ENCODE measurements at places on chromosomes 1 and 21.

- peak; percentile 35 for DNase-seq
Observed at GRCh38 chr21:39843916-39844315, 23.3 kb upstream of the PCP4 start.

DNA sequence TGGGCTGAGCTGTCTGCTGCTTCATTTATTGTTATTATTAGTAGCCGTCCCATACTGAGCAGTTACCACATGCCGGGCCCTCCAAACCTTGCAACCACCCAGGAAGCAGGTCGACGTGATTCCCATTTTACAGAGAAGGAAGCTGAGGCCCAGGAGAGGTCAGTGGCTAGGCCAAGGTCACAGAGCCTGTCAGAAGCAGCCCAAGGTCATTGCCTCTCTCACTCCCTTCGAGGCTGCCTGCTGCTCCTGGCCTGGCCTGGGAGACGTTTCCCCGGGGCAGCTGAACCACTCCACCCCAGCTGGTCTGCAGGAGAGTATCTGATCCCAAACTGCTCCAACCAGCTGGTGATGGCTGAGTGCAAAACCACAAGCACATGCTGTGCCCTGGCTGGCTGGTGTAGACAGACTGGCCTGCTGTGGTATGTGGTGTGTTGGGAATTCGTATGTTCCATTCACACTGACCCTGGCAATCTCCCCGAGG lies 6.5 kb downstream of the PADI4 start:
- DNase-seq: no peak

GRCh38 chr1:46543761-46544560 lies 7.5 kb downstream of the KNCN start:
- no peak for DNase-seq

GRCh38 chr1:185439727-185440415 lies 122.8 kb upstream of the IVNS1ABP start:
- DNase-seq: peak; percentile 95

DNA sequence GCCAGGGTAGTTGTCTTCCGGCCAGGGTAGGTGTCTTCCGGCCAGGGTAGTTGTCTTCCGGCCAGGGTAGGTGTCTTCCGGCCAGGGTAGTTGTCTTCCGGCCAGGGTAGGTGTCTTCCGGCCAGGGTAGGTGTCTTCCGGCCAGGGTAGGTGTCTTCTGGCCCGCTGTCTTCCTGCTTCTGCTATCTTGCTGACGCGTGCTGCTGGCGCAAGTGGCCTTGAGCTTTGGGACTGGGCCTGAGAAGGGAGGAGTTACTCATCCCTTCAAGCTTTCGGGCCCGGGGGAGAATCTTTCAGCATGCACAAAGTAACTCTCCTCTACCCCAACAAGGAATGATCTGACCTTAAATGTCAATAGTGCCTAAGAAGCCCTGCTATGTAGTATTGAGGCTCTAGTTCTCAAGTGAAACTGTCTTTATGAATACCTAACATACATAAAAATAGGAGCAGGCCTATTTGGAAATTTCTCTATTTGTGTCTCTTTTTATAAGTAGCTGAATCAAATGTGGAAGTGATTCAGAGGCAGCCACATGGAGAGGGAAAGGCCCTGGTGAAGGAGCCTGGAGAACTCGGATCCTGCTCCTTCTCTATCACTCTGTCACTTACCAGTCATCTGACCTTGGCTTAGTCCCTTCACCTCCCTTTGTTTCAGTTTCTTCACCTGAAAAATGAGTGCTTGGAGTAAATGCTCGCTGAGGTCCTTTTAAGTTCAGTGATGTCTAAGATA lies 65.6 kb downstream of the RGL1 start:
- DNase-seq: no peak

DNA sequence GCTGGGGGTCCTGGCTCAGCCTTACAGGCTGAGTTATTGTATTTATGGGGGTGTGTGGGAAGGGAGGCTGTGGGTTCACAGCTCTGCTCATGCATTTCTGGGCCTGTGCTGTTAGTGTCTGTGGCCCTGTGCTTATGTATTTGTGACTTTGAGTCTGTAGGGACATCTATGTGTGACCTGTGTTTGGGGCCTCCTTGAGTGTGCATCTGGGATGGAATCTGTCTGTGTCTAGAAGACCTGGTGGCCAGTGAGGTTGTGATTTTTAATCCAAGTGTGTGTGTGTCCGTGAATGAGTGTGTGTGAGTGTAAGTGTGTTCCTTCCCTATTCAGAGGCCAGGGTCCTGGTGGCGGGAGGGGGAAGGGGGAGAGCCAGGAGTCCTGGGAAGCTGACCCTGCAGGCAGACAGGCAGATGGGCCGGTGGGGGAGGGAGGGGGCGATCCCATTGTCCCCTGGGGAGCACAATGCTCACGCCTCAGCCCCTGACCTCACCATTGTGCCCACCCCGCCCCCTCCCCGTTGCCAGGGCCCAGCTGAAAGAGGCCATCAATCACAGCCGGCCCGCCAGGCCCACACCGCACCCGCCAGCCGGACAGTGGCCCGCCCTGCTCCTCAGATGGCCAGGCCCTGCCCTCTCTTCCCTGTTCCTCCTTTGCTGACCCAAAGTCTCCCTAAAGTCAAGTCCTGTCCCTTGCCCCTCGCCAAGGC lies 19.6 kb downstream of the SLC27A3 start:
- DNase-seq: no peak

DNA sequence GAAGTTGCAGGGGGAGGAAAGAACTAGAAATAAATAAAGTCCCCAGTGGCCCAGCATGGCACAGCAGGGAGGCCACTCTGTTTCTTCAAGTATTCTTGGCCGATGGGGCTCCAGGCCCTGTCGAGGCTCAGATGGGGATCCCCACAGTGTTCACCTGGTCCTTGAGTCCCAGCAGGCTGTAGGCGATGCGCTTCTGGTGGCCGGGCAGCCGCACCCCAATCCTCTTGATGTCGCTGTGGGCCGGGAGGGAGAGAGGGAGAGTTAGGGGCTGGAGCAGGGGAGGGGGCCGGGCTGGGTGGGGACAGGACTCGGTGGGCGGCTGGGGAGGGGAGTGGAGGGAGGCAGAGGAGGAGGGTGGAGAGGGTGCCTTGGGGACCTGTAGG lies 30.8 kb downstream of the EPHA2 start:
- DNase-seq: no peak

DNA sequence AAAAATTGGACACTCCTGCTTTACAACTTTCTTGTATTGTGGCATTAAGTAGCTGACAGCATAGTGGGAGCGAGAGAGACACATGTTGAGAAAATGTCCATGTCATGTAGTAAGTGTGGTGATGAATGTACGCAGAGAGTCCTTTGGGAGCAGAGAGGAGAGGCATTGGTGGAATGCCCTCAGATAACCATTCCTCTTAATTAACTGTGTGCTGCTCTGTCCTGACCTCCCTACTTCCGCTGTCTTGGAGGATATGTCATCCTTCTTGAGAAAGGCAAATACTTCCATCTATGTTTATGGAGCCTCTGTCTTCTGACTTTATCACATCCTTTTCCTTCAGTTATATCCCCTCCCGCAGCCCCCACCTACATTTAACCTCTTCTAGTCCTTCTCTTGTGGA lies 38.4 kb downstream of the F3 start:
- DNase-seq: no peak

DNA sequence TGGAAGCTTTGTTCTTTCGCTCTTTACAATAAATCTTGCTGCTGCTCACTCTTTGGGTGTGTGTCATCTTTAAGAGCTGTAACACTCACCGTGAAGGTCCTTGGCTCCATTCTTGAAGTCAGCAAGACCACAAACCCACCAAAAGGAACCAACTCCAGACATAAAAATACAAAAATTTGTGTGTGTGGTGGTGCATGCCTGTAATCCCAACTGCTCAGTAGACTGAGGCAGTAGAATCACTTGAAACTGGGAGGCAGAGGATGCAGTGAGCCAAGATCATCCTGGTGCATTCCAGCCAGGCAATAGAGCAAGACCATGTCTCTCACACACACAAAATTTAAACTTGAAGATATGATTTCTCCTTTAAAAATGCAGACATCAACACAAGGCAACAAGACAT lies 1431.7 kb upstream of the B3GALT2 start:
- DNase-seq: no peak

DNA sequence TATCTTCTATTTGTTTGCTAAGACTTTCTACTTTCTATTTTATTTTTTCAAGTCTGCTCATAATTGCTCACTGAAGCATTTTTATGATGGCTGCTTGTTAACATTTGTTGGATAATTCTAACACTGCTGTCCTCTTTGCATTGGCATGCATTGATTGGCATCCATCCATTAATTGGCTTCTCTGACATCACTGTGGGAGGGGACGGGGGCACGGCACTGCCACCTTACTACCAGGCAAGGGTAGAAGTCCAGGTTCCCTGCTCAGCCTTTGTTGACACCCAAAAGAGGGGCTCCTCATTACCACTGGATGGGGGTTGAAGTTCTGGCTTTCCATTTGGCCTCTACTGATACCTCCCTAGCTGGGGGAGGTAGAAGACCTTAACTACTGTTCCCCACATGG lies 11.5 kb upstream of the ABCG1 start:
- DNase-seq: no peak

- peak; percentile 52 for DNase-seq
Observed at GRCh38 chr21:33682992-33683627, 40.8 kb downstream of the ITSN1 start.

GRCh38 chr1:36653850-36654249 lies 171.1 kb upstream of the CSF3R start:
- DNase-seq: no peak

DNA sequence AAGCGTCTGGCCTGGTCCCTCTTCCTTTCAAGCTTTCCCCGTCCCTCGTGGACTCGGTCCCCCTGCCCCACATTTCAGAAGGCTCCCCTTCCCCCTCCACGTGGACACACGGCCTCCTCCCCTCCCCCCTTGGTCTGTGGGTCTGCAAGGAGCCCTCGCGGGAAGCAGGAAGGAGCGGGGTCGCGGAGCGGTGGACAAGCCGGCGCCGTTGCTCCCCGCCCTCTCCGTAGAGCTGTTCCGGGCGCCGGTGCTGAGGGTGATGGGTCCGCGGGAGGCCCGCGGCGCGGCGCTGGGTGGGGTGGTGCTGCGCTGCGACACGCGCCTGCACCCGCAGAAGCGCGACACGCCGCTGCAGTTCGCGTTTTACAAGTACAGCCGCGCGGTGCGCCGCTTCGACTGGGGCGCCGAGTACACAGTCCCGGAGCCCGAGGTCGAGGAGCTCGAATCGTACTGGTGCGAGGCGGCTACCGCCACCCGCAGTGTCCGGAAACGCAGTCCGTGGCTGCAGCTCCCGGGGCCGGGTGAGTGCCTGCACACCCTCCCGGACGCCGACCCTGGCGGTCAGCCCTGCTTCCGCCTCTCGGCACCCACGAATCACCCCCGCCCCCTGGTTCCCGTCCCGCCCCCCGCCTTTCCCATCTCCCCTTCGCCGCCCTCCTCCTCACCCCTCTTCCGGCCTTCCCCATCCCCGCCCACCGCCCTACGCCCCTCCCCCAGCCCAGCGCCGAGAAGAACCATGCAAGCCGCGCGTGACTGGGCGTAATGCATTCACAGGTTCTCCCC lies 5.3 kb downstream of the FCRLB start:
- DNase-seq: peak; percentile 94

DNA sequence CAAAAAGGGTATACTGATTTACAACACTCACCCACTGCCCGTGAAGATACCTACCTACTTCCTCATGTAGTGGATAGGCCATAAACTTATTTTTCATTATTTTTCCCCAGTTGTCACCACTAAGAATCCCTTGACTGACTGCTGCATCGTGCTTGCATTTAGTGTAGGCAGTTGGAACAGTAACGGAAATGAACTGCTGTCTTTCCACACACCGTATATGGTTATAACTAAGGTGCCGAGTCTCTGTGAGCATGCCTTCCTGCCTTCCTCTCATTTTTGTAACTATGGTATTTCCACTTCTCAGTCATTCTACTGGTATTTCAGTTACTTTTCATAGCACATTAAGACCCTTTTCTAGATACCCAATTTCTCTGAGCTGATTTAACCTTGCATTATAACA lies 36.4 kb downstream of the SLC35F3 start:
- DNase-seq: no peak

DNA sequence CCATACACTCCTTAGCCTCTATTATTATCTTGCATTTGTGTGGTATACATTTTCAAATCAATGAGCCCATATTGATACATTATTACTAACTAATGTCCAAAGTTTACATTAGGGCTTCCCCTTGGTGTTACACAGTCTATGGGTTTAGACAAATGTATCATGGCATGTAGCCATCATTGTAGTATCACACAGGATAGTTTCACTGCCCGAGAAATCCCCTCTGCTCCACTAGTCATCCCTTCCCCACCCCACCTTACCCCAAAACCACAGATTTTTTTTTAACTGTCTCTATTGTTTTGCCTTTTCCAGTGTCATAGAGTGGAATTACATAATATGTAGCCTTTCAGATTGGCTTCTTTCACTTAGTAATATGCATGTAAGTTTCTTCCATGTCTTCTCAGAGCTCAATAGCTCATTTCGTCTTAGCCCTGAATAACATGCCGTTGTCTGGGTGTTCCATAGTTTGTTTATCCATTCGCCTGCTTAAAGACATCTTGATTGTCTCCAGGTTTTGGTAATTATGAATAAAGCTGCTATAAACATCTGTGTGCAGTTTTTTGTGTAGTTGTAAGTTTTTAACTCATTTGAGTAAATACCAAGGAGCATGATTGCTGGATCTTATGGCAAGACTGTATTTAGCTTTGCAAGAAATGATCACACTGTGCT lies 86.4 kb upstream of the LYST start:
- no peak for DNase-seq

- DNase-seq: no peak
Observed at GRCh38 chr1:185987611-185988321, 253.6 kb downstream of the HMCN1 start.

- no peak for DNase-seq
Observed at GRCh38 chr1:2591581-2592261, 5.1 kb downstream of the PRXL2B start.

DNA sequence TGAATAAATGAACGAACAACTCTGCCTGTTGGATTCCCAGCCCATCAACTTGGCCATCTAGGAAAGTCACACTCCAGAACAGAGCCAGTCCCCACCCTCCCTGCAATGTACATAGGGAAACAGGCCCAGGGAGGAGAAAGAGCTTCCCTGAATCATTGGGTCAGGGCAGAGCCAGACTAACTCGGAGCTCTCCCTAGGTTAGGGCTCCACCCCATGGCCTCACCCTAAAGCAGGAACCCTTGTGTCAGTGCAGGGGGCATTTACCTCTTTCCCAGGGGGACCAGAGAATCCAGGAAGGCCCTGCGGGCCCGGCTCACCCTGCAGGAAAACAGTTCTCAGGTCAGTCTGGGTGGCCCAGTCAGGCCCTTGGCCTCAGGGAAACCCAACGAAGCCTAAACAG lies 11.6 kb downstream of the COL9A2 start:
- peak; percentile 38 for DNase-seq

GRCh38 chr1:45629035-45629434 lies 5.2 kb upstream of the CCDC17 start:
- DNase-seq: no peak

DNA sequence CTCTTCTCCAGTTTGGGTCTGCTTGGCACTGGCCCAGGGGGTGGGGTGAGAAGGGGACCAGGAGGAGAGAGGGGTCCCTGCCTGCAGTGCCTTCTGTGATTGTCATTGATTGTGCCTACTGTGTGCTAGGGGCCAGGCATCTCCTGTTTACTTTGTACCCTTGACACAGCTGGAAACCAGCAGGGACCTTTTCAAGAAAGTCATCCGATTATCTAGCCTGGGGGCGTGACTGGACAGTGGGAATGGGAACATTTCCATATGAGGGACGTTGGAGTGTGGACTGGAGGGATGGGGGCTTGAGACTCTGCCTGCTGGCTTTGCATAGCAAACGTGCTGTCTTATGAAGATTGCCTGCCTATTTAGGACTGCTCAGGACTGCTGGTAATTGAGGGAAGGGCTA lies 19.8 kb upstream of the DMBX1 start:
- DNase-seq: no peak

- no peak for DNase-seq
Observed at GRCh38 chr1:164560556-164560955, 1.6 kb downstream of the PBX1 start.

Measured in OCI-M1 (cell line).